Posterior cingulate gyrus (tissue), 11 donors: ENCODE measurements at places on chromosomes 4 and X.

GRCh38 chr4:118206627-118207026, 146.2 kb downstream of the PRSS12 start:
- no peak for DNase-seq

GRCh38 chr4:13678186-13678924, 50.8 kb upstream of the BOD1L1 start:
- no peak for DNase-seq

DNA sequence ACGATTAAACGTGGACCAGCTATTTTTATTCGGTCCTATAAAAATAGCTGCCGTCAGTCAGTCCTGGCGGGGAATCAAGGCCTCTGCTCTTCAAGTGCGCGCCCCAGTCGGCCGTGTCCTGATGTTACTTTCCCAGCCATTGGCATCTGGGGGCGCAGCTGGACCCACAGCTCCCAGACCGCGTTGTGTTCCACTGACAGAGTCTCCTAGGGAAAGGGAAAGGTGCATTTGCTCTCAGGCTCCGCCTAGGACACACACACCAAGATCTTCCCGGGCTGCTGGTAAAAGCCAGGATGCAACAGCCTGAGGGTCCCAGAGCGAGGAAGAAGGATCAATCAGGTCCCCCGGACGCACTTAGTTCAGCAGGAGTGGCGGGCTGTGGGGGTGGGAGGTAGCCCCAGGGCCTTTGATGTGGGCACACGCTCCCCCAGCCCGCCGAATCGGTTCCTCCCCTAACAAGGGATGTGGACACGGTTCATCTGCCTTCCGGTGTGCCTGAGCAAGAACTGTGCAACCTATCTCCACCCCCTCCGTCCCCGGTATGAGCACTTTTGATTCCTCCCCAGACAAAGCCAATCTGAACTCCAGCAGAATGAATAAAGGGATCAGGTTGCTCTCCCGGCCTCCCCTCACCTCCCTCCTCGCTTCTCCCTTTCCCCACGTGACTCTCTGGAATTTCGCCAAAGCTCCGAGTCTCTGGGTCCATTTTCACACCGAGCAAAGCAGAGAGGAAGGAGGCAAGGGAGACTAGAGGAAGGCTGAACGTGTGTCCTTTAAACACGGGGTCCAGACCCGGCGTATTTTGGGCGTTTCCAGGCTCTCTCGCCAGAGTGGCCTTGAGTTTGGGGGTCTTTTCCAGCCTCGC, 626 bp upstream of the FRAS1 start:
- peak; percentile 76 for DNase-seq

GRCh38 chr4:16443504-16444088, 217.3 kb upstream of the TAPT1 start:
- no peak for DNase-seq
